ENCODE measurements at places on chromosomes 5 and 9.

DNA sequence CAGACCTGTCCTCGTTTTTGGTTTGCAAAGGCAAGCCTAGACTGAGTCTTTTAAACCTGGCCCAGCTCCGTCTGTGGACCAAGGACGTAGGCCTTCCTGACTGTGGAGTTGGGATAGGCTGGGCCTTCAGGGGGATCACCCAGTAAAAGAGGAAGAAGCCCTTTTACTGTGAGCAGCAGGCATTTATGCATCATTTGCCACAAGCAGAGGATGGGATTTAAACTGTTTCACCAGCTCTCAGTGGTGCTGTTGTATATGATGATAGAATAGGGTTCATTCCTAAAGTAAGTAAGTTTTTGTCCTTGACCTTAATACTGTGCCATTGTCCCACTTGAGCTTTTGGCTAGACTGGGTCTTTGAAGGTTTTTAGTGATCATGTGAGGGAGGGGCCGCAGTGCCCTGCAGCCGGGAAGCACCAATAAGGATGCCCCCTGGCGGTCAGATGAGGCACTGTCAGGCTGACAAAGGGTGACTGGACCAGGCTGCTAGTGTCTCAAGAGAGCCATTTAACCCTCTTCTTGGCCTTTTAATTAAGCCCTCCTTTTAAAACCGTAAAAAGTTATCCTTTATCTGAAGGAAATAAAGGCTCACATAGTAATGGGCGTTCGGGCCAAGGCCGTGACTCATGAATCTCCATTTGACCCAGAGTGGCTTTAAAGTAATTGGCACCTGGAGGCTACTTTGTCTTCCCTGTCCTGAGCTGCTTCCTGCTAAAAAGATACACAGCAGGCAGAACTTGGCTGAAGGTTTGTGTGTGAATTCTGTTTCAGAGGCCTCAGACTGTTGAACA, 74.0 kb downstream of the UBAP1 start:
- no peak for DNase-seq

- DNase-seq: no peak
Measured at GRCh38 chr9:35958104-35958837, at the start of gene OR2S2. TSS of gene OR2S2 (minus strand) at chr9:35958154. CDS start at chr9:35958098, 56 bp downstream.

- no peak for DNase-seq
Measured at GRCh38 chr5:75753182-75753581, 35.9 kb upstream of the POC5 start.

GRCh38 chr5:65871182-65871581, 55.2 kb upstream of the ERBIN start:
- DNase-seq: no peak

GRCh38 chr5:76084496-76085242, 1.5 kb downstream of the SV2C start:
- no peak for DNase-seq
